ENCODE measurements at places on chromosomes 5 and 9.

GRCh38 chr5:50559955-50560354 is 106.5 kb upstream of the PARP8 start:
- no peak for DNase-seq

DNA sequence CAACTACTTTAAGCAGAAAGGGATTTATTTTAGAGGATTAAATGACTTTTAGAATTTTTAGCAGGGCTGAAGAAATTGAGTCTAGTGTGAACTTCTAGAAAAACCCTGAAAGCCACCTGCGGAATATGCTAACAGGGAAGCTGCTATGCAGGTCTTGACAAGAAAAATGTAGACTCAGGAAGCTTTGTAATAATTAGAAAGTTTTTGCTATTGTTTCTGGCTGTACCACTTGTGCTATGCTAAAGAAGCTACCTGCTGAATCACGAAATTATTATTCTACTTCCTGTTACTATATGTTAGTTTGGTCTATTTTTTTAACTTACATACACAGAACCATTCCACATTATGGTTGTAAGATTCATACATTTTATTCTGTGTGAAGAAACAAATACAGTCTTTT is 74.0 kb upstream of the CHSY3 start:
- DNase-seq: no peak

DNA sequence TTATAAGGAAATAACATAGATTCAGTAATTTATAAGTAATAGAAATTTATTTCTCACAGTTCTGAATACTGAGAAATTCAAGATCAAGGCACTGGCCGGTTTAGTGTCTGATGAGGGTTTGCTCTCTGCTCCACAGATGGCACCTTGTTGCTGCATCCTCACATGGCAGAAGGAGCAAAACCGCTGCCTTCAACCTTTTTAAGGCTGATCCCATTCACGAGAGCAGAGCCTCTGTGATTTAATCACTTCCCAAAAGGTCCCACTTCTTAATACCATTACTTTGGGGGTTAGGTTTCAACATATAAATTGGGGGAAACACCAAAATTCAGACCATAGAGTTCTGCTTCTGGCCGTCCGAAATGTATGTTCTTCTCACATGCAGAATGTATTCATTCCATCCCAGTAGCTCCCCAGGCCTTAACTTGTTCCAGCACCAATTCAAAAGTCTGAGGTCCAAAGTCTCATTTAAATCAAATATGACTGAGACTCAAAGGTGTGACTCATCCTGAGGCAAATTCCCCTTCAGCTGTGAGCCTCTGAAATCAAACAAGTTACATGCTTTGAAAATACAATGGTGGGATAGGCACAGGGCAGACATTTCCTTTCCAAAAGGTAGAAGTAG is 30.6 kb downstream of the BAAT start:
- DNase-seq: no peak

DNA sequence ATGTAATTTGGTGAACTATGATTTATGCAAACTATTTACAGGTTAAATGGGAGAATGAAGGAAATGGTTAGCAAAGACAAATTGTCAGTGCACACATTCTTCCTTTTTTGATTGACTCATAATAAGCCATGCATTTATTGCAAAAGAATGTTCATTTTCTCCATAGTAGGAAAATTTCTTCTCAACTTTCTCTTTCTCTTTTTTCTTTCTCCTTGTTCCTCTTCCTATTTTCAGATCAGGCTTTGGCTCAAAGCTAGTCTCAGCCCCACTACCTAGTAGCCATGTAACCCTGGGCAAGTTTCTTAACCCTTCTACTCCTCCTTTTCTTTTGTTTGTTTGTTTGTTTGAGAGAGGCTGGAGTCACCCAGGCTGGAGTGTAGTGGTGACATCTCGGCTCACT is 156.6 kb downstream of the PIK3R1 start:
- DNase-seq: no peak

DNA sequence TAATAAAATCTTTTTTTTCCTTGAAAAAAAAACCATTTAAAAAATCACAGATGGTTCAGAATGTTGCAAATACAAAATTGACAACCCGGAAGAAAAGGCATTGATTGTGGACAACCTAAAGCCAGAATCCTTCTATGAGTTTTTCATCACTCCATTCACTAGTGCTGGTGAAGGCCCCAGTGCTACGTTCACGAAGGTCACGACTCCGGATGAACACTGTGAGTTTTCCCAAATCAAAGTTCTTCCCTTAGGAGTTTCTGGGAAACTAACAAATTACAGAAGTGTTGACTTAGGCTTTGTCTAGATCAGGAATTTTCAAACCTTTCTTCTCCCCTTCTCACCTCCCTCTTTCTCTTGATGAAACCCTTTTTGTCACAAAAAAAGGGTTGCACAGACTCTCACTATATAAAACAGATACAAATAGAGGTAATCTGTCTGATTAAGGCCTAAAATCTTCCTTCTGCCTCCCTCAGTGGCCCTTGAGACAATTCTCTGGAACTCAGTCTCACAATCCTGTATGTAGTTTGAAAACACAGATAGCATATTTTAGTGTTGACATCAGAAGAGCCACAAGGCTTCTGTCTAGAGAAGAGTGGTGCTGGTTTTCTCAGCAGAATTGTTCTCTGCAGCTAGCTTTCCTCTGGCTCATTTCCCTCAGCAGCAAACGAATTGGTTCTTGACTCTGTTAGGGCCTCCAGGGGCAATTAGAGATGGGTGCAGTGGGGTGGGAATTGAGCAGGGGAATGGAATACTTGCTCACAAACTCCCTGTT is 79.5 kb downstream of the OSMR start:
- DNase-seq: no peak

All from GM12891 (cell line).